Activated T-cell treated with anti-CD3 and anti-CD28 coated beads, Interleukin-2, amount 50 U/mL, for 72 hours (primary cell): ENCODE measurements at places on chromosomes 1 and 21. TPM values are rescaled to one million over a fixed set of nuclear protein-coding genes. Genes with fewer than 3 reads are reported as not detected.

The ADAMTS5 gene
- not detected for total RNA-seq

The IVL gene
- total RNA-seq, result not detected

The AADACL3 gene
- not detected for total RNA-seq

The GPR61 gene
- total RNA-seq, result not detected

The CCDC185 gene
- total RNA-seq, result not detected

The AGMAT gene
- 8.5 TPM for total RNA-seq

The DPT gene
- total RNA-seq, result not detected

The CIART gene
- 1.6 TPM for total RNA-seq

The SPATA1 gene
- total RNA-seq, result 2.3 TPM

The PPFIA4 gene
- total RNA-seq, result 5.4 TPM

The LEFTY1 gene
- not detected for total RNA-seq

The TRABD2B gene
- total RNA-seq, result not detected

The CFAP141 gene
- total RNA-seq, result not detected

The GPR25 gene
- total RNA-seq, result not detected

The PTP4A2 gene
- 437 TPM for total RNA-seq

The PDZK1 gene
- 0.39 TPM for total RNA-seq

The KPRP gene
- not detected for total RNA-seq

The LAMC2 gene
- total RNA-seq, result 1.2 TPM

The COL6A1 gene
- 2.8 TPM for total RNA-seq

The CBS gene
- total RNA-seq, result 89.1 TPM

The AMY1A gene
- total RNA-seq, result not detected

The FAM78B gene
- 0.79 TPM for total RNA-seq

The GBP7 gene
- not detected for total RNA-seq

The RBP7 gene
- total RNA-seq, result not detected

The PPIAL4G gene
- 0.42 TPM for total RNA-seq
